GM23248 (cell line): ENCODE measurements at places on chromosomes 3 and 15. TPM values are rescaled to one million over a fixed set of nuclear protein-coding genes. Genes with fewer than 3 reads are reported as not detected.

GRCh38 chr15:35437157-35437556 lies 108.8 kb downstream of the DPH6 start:
- H3K27me3 ChIP-seq = no peaks in the 10 kb centered on the region
- DNase-seq = peak; percentile 27
- no peak overlapping the region for H3K27ac ChIP-seq
- no peaks in the 10 kb centered on the region for H3K36me3 ChIP-seq
- H3K4me3 ChIP-seq = no peak overlapping the region

- no peak overlapping the region for H3K27ac ChIP-seq
- H3K36me3 ChIP-seq = no peaks in the 10 kb centered on the region
- no peak overlapping the region for H3K4me3 ChIP-seq
- no peaks in the 10 kb centered on the region for H3K27me3 ChIP-seq
- no peaks in the 10 kb centered on the region for H3K4me1 ChIP-seq
- no peak for DNase-seq
These were observed 569.2 kb downstream of the ZBBX start for GRCh38 chr3:166810741-166811445.

The AADACL2 gene
- not detected in 2 replicates for total RNA-seq

The TM4SF18 gene
- not detected in 2 replicates for total RNA-seq

GRCh38 chr3:42288385-42288784 lies 22.4 kb upstream of the CCK start:
- no peaks in the 10 kb centered on the region for H3K4me1 ChIP-seq
- H3K36me3 ChIP-seq = no peaks in the 10 kb centered on the region
- H3K27ac ChIP-seq = no peak overlapping the region
- DNase-seq = no peak
- no peaks in the 10 kb centered on the region for H3K27me3 ChIP-seq
- no peak overlapping the region for H3K4me3 ChIP-seq

GRCh38 chr3:114406286-114406685 lies 112.5 kb downstream of the TIGIT start:
- peaks cover 58% of the 10 kb centered on the region for H3K4me1 ChIP-seq
- H3K27ac ChIP-seq = peak overlapping the region; percentile 42

- DNase-seq = peak; percentile 42
- H3K4me3 ChIP-seq = no peak overlapping the region
- peaks cover 21% of the 10 kb centered on the region for H3K4me1 ChIP-seq
- H3K27ac ChIP-seq = no peak overlapping the region
- H3K36me3 ChIP-seq = no peaks in the 10 kb centered on the region
These were observed 12.6 kb upstream of the STARD5 start for GRCh38 chr15:81336568-81336967.

DNA sequence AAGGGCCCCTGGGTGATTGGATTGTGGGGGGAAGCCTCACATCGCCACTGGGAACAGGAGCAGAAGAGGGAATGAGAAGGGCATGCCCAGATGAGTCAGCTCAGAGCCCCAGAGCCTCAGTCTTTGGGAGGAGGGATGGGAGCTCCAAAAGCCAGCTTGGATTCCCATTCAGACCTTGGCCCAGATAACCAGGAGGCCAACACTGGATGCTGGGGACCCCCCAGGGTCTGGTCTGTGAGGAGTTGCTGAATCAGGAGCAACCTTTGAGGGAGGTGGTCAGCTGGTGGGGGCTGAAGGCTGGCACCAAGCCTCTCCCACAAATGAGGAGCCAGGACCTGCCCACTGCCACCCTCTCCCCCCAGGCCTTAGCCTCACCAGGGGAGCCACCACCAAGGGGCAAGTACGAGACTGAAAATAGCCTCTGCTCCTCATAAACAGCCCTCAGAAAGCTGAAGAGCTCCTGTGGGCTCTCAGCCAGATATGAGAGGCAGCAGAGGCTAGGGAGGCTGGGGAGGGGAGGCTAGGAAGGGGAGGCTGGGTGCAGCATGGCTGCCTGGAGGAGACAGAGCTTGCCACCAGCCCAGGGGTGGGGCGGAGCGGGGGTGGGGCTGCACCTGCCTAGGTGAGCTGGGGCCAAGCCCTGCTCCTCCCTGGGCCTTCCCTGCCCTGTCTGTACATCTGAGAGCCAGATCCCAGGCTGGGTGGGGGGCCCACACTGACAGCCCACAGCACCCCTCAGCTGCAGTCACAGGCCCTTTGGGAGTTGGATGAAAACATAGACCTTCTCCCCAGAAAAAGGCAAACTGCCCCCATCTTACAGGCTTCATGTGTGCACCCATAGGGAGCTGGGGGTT lies 99.8 kb downstream of the SEC22A start:
- no peak overlapping the region for H3K4me3 ChIP-seq
- peaks cover 5% of the 10 kb centered on the region; the same call in 1 of the 2 replicates for H3K27me3 ChIP-seq
- no peaks in the 10 kb centered on the region for H3K4me1 ChIP-seq
- DNase-seq = peak; percentile 23
- no peak overlapping the region for H3K27ac ChIP-seq

- no peak overlapping the region for H3K4me3 ChIP-seq
- no peak for DNase-seq
- no peaks in the 10 kb centered on the region for H3K4me1 ChIP-seq
- H3K27me3 ChIP-seq = no peaks in the 10 kb centered on the region
- no peak overlapping the region for H3K27ac ChIP-seq
These were observed 551.3 kb downstream of the NSUN3 start for GRCh38 chr3:94614192-94614591.

The MRAS gene
- 54.9 and 56.7 TPM in 2 replicates for total RNA-seq

DNA sequence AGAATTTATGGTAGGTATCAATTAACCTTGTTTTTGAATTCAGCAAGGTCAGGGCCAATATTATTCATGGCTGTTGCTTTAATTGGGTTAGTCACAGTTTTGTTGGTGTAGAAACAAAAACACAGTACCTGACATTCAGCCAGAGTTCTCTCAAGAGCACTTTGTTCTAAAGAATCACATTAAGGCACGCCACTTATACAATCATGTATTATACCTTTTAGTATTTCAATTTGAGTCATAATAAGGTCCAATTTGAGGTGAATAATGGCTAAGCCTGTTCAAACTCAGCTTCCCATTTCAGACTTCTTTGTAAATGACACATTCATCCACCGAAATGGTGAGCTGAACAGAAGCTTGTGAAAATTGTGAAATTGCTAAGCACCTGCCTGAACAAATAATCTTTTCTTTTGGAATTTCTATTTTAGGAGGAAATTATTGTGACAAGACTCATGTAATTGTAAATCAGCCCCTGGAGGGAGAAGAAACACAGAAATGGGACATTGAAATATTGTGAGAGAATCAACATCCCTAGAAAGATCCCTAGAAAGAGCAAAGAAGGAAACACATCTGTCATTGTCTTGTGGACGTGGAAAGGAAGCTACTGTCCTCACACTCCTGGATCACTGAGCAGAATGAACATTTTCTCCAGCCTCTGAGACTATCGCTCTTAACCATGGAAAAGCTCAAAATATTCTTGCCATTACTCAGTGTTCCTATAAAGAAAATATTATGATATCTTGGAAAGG lies 29.3 kb downstream of the RIOX2 start:
- no peak overlapping the region for H3K4me3 ChIP-seq
- no peak for DNase-seq
- peaks cover 45% of the 10 kb centered on the region for H3K36me3 ChIP-seq
- H3K4me1 ChIP-seq = no peaks in the 10 kb centered on the region

- H3K4me3 ChIP-seq = no peak overlapping the region
- no peaks in the 10 kb centered on the region for H3K27me3 ChIP-seq
- H3K27ac ChIP-seq = no peak overlapping the region
- DNase-seq = no peak
These were observed 37.2 kb downstream of the PSTPIP1 start for GRCh38 chr15:77032052-77032646.

- H3K4me3 ChIP-seq = no peak overlapping the region
- H3K36me3 ChIP-seq = no peaks in the 10 kb centered on the region
- no peak overlapping the region for H3K27ac ChIP-seq
- H3K27me3 ChIP-seq = no peaks in the 10 kb centered on the region
These were observed 81.3 kb upstream of the NAALADL2 start for GRCh38 chr3:174777813-174778212.

DNA sequence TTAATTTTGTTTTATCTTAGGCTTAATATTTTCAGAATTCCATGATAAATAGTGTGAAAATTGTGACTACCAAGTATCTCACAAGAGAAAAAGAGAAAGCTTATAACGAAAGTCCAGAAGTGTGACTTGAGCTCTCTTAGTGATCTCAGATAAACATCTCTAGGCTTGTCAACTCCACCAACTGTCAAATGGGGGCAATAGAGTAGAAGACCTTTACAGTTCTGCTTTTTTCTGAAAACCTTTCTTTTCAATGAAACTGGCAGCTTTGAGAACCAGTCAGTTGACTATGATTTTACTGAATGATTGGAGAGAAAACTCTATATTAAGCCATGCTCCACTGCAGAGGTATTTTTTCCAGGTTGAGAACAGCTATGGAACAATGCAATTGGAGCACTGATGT lies 119.2 kb upstream of the TP63 start:
- no peak for DNase-seq
- no peaks in the 10 kb centered on the region for H3K27me3 ChIP-seq
- H3K4me3 ChIP-seq = no peak overlapping the region
- H3K27ac ChIP-seq = no peak overlapping the region

DNA sequence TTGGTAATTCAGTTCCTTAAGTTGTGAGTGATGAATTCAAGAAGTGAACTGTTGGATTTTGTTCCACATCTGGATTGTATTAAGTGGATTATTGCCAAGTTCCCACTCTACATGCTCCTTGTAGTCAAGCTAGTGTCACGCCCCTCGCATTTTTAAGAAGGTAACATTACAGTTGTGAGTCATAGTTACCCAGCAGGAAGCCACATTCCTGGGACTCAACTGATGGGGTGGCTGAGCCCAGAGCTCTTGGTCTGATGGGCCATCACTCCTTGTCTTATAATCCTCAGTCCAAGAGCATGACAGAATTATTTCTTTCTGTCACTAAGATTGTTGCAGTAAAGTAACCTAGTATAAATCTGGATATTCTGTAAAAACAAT lies 102.7 kb downstream of the PTPRG start:
- H3K36me3 ChIP-seq = no peaks in the 10 kb centered on the region
- peak; percentile 97 for DNase-seq
- H3K4me3 ChIP-seq = peak overlapping the region; percentile 77
- no peaks in the 10 kb centered on the region for H3K27me3 ChIP-seq
- H3K4me1 ChIP-seq = peaks cover 14% of the 10 kb centered on the region

DNA sequence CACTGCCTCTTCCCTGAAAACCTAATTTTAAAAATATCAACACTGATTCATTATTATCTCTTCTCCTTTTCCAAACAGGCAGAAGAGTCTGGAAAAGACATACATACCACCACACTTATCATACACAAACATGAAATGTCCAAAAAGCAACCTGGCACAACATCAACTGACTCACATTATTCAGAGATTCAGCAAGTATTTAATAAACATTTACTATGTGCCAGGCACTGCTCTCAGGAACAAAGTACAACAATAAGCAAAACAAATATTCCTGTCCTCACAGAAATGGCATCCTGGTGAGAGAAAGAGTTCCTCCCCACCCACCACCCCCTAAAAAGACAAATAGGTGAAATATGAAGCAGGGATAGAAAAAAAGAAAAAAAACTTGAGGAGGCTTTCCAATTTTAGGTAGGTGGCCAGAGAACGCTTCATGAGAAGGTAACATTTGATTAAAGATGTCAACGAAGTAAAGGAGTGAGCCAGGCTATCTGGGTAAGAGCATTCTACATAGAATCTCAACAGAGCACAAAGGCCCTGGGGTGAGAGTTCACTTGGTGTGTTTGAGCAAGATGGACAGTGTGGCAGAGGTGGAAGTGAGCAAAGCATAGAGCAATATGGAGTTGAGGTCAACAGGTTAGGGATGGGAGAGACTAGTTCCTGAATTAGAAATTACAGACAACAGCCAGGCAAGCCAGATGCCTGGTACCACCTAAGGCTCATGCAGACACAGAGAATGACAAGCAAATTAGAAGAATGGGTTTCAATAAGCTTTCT lies 141.7 kb downstream of the OSBPL10 start:
- no peaks in the 10 kb centered on the region for H3K4me1 ChIP-seq

GRCh38 chr3:131630097-131630496 lies 127.3 kb upstream of the MRPL3 start:
- no peaks in the 10 kb centered on the region for H3K27me3 ChIP-seq
- peak; percentile 47 for DNase-seq
- H3K4me3 ChIP-seq = no peak overlapping the region
- H3K27ac ChIP-seq = peak overlapping the region; percentile 50

The SAMMSON gene
- not detected in 2 replicates for total RNA-seq

The TJP1 gene
- total RNA-seq = 51.2 and 71.8 TPM in 2 replicates

DNA sequence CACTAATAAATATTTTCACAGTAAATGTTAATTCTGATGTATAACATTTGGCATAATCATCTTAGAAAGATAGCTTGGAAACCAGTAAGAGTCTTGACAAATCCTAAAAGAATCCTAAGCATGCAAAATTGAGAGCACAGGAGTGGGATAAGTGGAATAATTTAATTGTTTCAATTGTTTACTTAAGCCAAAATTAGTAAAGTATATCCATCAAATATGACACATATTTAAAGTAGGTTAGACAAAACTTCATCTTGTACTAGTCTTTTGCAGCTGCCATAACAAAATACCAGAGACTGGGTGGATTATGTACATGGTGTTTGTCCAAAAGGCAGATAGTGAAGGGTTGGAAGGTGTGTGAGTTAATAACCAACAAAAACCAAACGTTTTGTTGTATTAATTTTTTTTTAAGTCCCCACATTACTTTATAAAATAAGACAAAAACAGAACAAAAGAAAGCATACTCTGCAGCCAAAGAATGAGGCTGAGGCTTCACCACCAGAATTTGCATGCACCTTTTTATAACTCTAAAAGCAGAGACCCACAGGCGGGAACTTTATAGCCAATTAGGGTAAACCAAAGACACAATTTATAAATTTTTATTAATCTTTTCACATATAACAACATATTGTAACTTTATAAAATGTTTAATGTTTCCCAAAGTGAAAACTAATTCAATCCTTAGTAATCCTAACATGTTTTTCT lies 41.9 kb upstream of the CD200R1L start:
- no peak for DNase-seq
- H3K4me1 ChIP-seq = peaks cover 8% of the 10 kb centered on the region
- H3K4me3 ChIP-seq = no peak overlapping the region
- no peaks in the 10 kb centered on the region for H3K36me3 ChIP-seq
- H3K27ac ChIP-seq = no peak overlapping the region

The CNTN6 gene
- not detected in 2 replicates for total RNA-seq

GRCh38 chr3:74539876-74540275 lies 74.6 kb downstream of the CNTN3 start:
- H3K27ac ChIP-seq = no peak overlapping the region
- peaks cover 24% of the 10 kb centered on the region for H3K4me1 ChIP-seq
- DNase-seq = no peak
- H3K4me3 ChIP-seq = no peak overlapping the region
- no peaks in the 10 kb centered on the region for H3K36me3 ChIP-seq
